Sigmoid colon (tissue), 7 donors: ENCODE measurements at places on chromosomes 13 and 19. TPM values are rescaled to one million over a fixed set of nuclear protein-coding genes. Genes with fewer than 3 reads are reported as not detected.

C13orf42 gene
- total RNA-seq = not detected

TGFB1 gene
- 17.4 TPM for total RNA-seq

KLHL1 gene
- total RNA-seq = 0.27 TPM

ZNF283 gene
- total RNA-seq = 14.9 TPM

ANKLE1 gene
- 0.71 TPM for total RNA-seq

CNMD gene
- total RNA-seq = not detected

ZNF441 gene
- total RNA-seq = 10.5 TPM
